ENCODE measurements at places on chromosomes 2 and 18. TPM values are rescaled to one million over a fixed set of nuclear protein-coding genes. Genes with fewer than 3 reads are reported as not detected.
A peak's percentile ranks its signal among the peaks of the same experiment; 100 is the strongest.

Gene PJVK
- 2.1 TPM for polyA plus RNA-seq

Gene RGPD4
- not detected for polyA plus RNA-seq

Gene SLC4A3
- 0.11 TPM for polyA plus RNA-seq

GRCh38 chr2:196225213-196225612 is 53.8 kb upstream of the STK17B start:
- H3K27ac ChIP-seq, result no peak overlapping the region
- no peaks in the 10 kb centered on the region for H3K36me3 ChIP-seq
- DNase-seq, result no peak
- H3K4me3 ChIP-seq, result no peak overlapping the region
- H3K4me1 ChIP-seq, result no peaks in the 10 kb centered on the region
- no peaks in the 10 kb centered on the region for H3K27me3 ChIP-seq

DNA sequence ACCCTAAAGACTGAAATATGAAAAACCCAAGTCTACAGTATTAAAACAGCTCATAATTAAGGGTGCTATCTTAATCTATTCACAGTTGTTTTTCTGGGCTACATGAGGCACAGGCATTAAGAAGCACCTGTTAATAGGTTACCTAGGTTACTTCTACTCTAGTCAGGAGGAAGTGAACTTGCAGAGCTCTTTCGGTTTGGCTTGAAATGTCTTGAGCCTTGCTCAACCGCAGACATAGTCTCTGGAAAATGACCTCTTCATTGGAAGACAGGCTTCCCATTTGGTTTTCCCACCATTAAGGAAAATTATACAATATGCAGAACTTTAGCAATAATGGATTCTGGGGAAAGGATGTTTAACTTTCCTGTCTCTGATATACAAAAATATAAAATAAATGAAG is 142.3 kb upstream of the KCNJ3 start:
- H3K4me3 ChIP-seq, result no peak overlapping the region
- no peaks in the 10 kb centered on the region for H3K4me1 ChIP-seq
- no peaks in the 10 kb centered on the region for H3K27me3 ChIP-seq
- no peak overlapping the region for H3K27ac ChIP-seq
- no peak for DNase-seq
- no peaks in the 10 kb centered on the region for H3K36me3 ChIP-seq

Gene EPB41L5
- 6.0 TPM for polyA plus RNA-seq

Gene CYP1B1
- not detected for polyA plus RNA-seq

Gene NEUROD1
- polyA plus RNA-seq, result not detected

DNA sequence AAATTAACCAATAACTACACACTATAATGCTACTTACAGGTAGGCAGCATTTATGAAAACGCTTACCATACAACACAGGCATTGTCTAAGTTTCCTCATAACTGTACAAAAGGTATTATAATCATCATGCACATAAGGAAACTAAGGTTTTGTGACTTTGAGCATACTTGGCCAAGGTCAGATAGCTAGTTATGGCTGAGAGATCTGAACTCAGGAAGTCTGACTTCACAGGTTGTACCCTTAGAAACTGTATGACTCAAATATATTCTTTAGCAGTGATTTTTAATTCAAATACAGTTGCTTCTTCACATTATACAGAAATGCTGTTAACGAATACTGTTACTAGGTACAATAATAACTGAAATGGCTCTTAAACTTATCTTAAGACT is 89.3 kb downstream of the TRIP12 start:
- no peaks in the 10 kb centered on the region for H3K27me3 ChIP-seq
- no peaks in the 10 kb centered on the region for H3K4me1 ChIP-seq
- H3K27ac ChIP-seq, result no peak overlapping the region
- H3K36me3 ChIP-seq, result peaks cover 58% of the 10 kb centered on the region
- H3K4me3 ChIP-seq, result no peak overlapping the region

DNA sequence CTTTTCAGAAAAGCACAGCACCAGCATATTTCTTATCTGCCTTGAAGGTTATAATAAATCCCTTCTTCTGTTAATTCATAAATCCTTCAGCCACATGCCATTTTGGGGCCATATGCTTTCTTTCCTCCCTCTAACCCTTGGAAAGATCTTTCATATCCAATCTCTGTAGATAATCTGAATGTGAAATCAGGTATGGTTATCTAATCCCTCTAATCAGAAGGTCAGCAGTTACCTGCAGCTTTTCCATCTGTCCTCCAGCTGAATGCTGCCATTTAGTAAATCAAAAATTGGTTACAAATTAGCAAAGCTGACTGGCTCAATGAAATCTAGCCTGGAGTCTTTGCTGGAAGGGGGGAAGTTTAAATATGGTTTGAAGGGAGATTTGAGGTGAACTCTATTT is 230.5 kb downstream of the PIK3C3 start:
- no peak overlapping the region for H3K27ac ChIP-seq
- no peak overlapping the region for H3K4me3 ChIP-seq
- H3K4me1 ChIP-seq, result no peaks in the 10 kb centered on the region
- H3K27me3 ChIP-seq, result no peaks in the 10 kb centered on the region
- no peaks in the 10 kb centered on the region for H3K36me3 ChIP-seq

- no peaks in the 10 kb centered on the region for H3K4me1 ChIP-seq
- no peaks in the 10 kb centered on the region for H3K36me3 ChIP-seq
- no peak overlapping the region for H3K27ac ChIP-seq
- H3K4me3 ChIP-seq, result no peak overlapping the region
- DNase-seq, result no peak
These were observed 74.5 kb downstream of the TPO start for GRCh38 chr2:1487758-1488157.

Gene ITGB6
- polyA plus RNA-seq, result not detected

Gene SOWAHC
- polyA plus RNA-seq, result not detected

DNA sequence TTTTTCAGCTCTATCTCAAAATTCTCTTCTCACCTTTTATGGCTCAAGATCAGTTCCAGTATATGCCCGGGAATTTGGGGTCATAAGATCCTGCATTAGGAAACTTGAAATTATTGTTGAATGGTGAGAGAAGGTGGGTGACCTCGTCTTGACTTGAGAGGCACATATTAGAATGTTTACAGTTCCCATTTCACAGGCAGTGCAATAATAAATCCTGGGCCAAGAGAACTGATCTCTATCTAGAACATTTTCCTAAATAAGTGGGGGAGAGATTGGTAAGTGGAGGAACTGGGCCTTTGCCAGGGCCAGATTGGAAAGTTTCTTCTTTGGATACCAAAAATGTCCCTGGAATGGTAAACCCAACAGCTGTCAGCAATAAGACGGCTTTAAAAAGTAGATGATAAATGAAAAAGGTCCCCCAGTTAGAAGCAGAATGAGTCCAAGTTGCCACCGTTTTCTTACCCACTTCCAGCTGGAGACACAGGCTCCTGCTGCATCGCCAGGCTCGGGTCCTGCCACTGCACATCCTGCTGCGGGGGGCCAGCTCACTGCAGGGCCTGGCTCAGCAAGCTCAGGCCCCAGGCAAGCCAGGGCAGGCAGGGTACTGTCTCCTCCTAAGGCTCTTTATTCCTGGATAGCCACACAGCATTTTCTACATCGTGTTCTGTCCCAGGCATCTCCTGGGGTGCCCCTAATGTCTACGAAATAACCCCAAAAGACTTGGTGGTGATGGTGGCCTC is 126.4 kb upstream of the EPAS1 start:
- no peak overlapping the region for H3K4me3 ChIP-seq
- DNase-seq, result no peak
- H3K4me1 ChIP-seq, result no peaks in the 10 kb centered on the region
- no peaks in the 10 kb centered on the region for H3K36me3 ChIP-seq
- no peak overlapping the region for H3K27ac ChIP-seq

GRCh38 chr2:85737481-85737880 is 16.3 kb upstream of the ATOH8 start:
- no peaks in the 10 kb centered on the region for H3K36me3 ChIP-seq
- no peak overlapping the region for H3K4me3 ChIP-seq
- H3K27ac ChIP-seq, result no peak overlapping the region
- DNase-seq, result no peak
- no peaks in the 10 kb centered on the region for H3K4me1 ChIP-seq

Gene CXCR1
- polyA plus RNA-seq, result not detected

Gene CABYR
- polyA plus RNA-seq, result not detected

Gene BOLL
- polyA plus RNA-seq, result 0.12 TPM

Gene RAB6D
- not detected for polyA plus RNA-seq

DNA sequence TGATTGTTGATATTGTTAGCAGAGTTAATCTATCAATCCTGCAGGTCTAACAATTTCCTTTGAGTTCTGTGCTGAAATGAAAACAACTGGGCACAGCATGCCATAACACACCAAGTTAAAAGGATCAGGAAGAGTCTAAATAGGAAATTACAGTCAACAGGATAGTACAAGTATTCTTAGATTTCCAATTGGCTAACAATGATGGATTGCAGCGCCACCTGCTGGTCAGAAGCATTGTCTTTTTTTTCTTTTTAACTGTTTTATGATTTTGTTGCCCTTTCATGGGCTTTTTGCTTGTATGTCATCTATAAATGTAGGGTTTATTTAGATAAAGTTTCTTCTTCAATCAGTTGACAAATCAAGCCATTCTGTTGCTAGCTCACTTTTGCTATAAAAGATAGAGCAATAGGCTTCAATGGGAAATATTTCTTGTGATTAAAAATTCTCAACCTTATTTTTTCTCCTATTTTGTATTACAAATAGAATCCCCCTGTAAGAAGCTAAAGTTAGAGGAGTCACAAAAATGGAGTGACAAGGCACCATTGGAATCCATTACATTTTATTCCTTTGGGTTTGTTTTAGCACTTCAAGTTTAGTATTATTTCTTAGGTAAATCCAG is 40.8 kb upstream of the RPRM start:
- no peaks in the 10 kb centered on the region for H3K36me3 ChIP-seq
- H3K27me3 ChIP-seq, result no peaks in the 10 kb centered on the region
- DNase-seq, result peak; percentile 67
- no peak overlapping the region for H3K4me3 ChIP-seq
- no peak overlapping the region for H3K27ac ChIP-seq

Gene LIMS3
- 0.73 TPM for polyA plus RNA-seq

Gene TRIM43
- not detected for polyA plus RNA-seq

GRCh38 chr18:74597034-74597661 is 522 bp upstream of the ZNF407 start:
- peaks cover 13% of the 10 kb centered on the region for H3K4me1 ChIP-seq
- H3K27me3 ChIP-seq, result no peaks in the 10 kb centered on the region
- peak overlapping the region; percentile 90 for H3K4me3 ChIP-seq
- peak overlapping the region; percentile 92 for H3K27ac ChIP-seq
- H3K36me3 ChIP-seq, result no peaks in the 10 kb centered on the region
- peak; percentile 51 for DNase-seq

GRCh38 chr2:19465978-19466377 is 107.6 kb upstream of the OSR1 start:
- H3K27me3 ChIP-seq, result no peaks in the 10 kb centered on the region
- no peaks in the 10 kb centered on the region for H3K36me3 ChIP-seq
- no peak for DNase-seq
- H3K4me3 ChIP-seq, result no peak overlapping the region
- H3K27ac ChIP-seq, result no peak overlapping the region

DNA sequence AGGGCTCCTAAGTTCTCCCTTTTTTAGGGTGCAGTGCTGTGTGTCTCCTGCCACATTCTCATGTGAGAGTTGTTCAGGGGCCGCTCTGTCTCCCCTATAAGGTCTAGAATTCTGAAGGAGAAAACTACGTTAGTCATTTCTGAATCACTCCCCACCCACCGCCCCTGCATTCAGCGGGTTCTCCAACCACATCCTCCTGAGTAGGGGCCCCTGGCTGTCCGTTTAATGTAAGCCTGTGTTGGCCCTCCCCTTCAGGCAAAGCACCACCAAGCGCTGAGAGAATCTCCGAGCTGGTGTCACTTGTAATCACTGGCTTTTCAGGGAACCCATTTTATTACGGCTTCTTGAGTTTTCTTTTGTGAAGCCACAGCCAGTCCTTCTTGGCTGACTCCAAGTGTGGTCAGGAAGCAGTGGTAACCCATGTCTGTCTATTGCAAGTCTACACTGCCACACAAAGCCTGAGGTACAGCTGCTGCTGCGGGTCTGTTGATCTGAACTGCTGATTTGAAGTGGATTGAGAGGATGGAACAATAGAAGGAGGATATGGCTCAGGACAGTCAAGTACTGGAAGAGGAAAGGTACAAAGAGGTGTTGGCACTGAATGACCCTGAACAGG is 16.9 kb downstream of the LCT start:
- DNase-seq, result no peak
- H3K4me1 ChIP-seq, result no peaks in the 10 kb centered on the region
- no peak overlapping the region for H3K4me3 ChIP-seq
- peaks cover 44% of the 10 kb centered on the region for H3K27me3 ChIP-seq
- no peak overlapping the region for H3K27ac ChIP-seq

Gene GALNT3
- polyA plus RNA-seq, result 0.05 TPM

DNA sequence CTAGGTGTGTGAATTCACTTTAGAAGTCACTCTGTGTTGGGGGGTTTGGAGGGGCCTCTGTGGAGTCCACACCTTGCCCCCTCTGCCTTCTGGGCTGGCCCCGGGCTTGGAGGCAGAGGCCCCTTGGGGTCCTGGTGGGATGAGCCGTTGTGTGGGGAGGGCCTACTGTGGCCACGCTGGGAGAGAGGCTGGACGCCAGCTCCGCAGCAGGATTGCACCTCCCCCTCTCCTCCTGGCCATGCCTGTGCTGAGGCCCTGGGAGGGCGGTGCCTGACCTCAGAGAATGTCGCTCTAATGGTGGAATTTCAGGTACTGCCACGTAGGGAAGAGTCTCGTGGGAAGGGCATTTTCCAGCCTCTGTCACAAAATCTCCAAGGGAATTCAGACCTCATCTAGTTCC is 237.0 kb downstream of the ATAD2B start:
- H3K4me1 ChIP-seq, result no peaks in the 10 kb centered on the region
- no peak for DNase-seq
- no peak overlapping the region for H3K4me3 ChIP-seq
- H3K27ac ChIP-seq, result no peak overlapping the region

DNA sequence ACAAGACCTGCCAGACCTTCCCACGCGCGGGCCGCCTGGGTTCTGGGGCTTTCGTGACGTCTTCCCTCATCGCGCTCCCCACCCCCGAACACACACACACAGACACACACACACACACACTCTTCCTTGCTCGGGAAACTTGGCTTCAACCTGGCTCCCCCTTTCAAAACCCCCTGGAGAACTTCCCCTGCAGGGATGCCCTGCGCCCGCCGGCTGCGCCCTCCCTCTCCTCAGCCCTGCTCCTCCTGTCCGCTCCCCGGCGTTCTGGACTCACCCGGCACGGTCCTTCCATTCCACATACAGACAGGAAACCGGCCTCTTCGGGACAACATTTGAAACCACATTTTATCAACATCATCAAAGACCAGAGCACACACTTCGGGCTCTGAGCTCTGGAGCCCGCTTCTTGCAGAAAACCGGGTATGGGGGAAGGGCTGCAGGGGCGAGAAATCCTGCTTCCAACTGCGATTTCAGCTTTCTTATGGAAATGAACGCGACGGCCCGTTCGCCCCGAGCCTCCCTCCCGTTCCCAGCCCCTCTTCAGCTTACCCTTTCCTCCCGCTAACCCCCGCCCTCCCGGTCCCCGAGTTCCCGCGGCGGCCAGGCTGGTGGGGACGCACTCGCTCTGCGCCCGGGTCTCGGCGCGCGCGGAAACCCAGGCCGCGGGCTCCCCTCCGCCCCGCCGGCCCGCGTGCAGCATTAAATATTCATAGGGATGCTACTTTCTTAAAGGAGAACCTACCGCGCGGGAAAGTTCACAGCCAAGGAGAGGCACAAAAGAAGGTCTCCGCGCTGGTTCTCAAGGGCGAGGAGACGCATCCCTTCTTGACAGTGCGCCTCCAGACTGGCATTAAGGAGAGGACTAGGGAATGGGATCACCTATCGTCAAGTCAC is 18.3 kb downstream of the POU3F3 start:
- H3K4me1 ChIP-seq, result peaks cover 9% of the 10 kb centered on the region
- H3K36me3 ChIP-seq, result no peaks in the 10 kb centered on the region
- H3K27me3 ChIP-seq, result peaks cover 39% of the 10 kb centered on the region
- H3K4me3 ChIP-seq, result no peak overlapping the region
